ENCODE measurements at places on chromosomes 4 and X.
A peak's percentile ranks its signal among the peaks of the same experiment; 100 is the strongest.

DNA sequence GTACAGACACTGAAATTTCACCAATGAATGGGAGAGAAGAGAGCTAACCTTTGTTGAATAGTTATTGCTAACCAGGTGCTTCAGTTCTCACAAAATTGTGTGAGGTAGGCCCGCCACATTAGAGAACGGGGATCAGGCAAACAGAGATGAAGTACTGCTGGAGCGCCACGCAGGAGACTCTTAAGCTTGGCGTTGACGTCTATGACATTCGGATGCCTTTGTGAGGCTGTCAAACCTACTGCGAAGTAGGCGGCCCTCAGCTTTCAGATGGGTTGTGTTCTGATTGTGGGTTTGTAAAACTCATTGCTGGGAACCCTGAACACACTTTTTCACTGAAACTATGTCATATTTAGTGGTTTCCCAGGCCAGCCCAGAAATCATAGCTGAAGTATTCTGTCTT lies 173.6 kb downstream of the CBR4 start:
- DNase-seq: no peak

- DNase-seq: peak; percentile 60
Observed at GRCh38 chrX:102345916-102346315, 93.9 kb downstream of the NXF2B start.

DNA sequence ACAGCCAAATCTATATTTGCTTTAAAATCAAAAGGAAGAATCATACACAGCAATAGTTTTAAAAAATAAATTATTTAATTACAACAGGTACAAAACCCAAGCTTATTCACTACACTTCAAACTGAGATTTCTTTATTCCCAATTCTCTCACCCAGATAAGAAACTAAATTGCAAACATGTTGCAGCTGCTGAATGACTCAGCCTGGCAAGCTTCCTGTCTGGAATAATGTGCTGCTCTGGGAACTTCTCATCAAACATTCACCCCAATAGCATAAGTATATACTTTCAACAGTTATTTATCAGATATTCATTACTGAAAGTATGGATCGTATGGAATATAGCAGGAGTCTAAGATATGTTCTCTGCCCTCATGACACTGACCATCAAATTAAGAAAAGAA lies 43.0 kb upstream of the GABRA2 start:
- no peak for DNase-seq

DNA sequence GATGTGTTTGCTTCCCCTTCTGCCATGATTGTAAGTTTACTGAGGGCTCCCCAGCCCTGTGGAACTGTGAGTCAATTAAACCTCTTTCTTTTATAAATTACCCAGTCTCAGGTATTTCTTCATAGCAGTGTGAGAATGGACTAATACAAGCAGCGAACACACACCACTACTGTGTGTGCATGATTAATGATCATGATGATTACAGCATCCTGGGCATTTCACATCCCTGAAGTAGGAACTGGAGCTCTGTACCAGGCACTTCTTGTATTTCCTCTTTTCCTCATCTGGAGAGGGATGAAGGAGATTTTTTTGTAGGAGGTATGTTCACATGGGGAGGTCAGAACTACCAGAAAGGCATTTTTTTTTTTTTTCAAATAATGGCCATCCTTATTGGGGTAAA lies 60.8 kb downstream of the PPM1K start:
- no peak for DNase-seq

GRCh38 chrX:107716816-107717700 lies 58.5 kb downstream of the TSC22D3 start:
- peak; percentile 76 for DNase-seq

GRCh38 chr4:87093443-87094123 lies 126.8 kb downstream of the KLHL8 start:
- DNase-seq: peak; percentile 35

DNA sequence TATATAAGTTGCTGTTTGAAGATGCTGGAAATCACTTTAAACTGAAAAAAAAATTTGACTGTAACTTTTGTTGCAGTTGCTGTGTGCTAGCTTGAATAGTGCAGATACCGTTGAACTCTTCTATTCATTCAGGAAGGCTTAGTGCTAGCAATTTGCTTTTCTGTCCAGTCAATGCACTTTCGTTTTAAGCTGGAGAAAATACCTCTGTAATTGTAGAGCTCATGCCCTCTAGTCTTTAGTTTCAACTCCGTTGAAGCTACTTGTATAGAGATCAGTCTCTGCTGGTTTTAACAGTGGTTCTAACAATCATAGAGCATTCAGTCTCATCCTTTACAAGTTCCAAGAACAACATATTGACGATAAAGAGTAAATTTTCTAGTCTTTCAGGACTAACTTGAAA lies 49.0 kb upstream of the TRPC3 start:
- no peak for DNase-seq

DNA sequence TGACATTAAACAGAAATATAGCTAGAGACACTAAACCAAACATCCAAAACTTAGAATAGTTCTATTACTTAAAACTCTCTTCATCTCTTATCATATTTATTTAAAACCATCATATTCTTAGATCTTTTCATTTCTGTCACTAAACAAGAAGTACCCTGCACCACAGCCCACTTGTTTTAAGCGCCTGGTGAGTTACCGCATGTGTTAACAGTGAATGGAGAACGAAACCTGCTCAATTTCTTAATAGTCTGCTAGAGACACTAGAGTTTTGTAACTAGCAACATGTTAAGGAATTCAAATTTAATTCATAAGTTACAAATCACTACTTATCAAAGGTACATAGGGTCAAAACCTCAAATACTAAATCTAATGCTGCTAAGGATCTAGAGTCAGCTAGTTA lies 111.5 kb downstream of the FBXW7 start:
- DNase-seq: no peak

DNA sequence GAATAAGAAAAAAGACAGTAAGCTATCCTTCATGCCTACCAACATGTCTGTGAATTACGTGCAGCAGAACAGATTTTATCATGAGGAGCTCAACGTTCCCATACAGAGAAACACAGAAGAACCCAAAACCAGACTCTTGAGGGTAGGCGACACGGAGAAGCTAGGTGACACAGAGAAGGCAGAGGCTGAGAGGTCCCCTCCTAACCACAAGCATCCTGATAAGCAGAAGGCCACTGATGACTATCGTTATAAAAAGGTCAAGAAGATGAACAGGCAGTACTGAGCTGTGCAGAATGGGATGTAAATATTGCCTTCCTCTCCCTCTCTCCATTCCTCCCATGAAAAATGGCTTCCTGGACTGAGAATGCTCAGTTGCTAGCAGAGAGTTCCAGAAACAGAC lies 350.2 kb upstream of the BOD1L1 start:
- DNase-seq: no peak

- no peak for DNase-seq
Observed at GRCh38 chr4:17276776-17277175, 235.1 kb downstream of the QDPR start.

DNA sequence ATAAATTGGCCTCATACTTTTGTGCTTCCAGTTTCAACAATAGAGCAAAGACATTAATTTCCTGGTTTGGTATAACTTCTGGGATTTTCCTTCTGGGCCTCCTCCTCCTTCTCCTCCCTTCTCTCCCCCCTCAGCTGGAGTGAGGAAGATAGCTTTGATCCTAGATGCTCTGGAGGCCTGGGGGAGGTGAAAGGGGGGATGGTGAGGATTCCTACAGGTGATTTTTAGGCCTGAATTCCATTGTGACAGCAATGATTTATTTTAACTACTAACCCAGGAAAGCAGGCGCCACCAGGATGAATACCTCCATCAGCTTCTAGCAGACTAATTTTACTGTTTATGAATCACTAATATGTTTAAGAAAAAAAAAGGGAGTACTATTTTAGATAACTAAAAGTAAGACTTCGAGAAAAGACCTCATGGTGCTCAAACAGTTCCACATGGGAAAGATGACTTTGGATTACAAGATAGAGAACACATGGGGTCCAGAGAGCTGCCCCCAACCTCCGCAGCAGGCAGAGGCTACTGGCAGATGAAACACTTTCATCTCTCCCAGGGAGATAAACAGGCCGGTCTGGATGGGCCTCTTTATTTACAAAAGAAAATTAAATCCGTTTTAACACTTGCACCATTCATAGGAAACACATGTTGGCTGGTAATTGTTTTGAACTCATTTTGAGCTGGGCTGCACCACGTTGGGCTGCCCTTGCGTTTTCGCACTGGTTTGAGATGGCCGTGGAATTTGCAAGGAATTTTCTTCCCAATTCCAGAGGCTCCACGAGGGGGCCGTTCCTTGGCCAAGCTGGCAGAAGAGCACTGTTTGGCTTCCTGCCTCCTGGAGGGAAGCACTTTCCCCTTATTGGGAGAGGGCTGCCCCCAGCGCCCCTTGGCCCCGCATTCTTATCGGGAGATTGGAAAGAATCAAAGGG lies 125.1 kb upstream of the STX18 start:
- DNase-seq: no peak

- no peak for DNase-seq
Observed at GRCh38 chr4:12411072-12411471, 982.4 kb upstream of the HS3ST1 start.

GRCh38 chr4:129821963-129822362 lies 726.0 kb downstream of the C4orf33 start:
- no peak for DNase-seq

- DNase-seq: no peak
Observed at GRCh38 chr4:30620711-30621110, 99.5 kb upstream of the PCDH7 start.

DNA sequence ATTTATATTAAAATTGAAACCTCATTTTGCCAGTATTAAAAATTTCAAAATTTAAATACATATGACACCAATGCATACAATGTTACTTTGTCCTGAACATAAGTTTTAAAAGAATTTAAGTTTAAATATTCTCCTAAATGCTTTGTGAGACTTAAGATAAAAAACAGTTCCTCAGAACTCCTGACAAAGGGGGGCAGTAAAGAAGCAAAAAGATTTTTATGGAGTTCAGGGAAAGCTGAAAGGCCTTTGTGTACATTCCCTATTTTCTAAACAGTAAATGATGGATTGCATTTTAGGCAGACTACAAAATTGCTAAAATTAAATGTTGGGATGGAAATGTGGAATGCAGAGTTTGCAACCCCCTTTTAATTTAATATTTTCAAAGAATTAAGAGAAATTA lies 81.7 kb downstream of the SNCA start:
- no peak for DNase-seq

GRCh38 chr4:98508829-98509598 lies 149.4 kb downstream of the TSPAN5 start:
- DNase-seq: no peak

- DNase-seq: no peak
Observed at GRCh38 chr4:55636656-55636999, 530 bp upstream of the NMU start.

DNA sequence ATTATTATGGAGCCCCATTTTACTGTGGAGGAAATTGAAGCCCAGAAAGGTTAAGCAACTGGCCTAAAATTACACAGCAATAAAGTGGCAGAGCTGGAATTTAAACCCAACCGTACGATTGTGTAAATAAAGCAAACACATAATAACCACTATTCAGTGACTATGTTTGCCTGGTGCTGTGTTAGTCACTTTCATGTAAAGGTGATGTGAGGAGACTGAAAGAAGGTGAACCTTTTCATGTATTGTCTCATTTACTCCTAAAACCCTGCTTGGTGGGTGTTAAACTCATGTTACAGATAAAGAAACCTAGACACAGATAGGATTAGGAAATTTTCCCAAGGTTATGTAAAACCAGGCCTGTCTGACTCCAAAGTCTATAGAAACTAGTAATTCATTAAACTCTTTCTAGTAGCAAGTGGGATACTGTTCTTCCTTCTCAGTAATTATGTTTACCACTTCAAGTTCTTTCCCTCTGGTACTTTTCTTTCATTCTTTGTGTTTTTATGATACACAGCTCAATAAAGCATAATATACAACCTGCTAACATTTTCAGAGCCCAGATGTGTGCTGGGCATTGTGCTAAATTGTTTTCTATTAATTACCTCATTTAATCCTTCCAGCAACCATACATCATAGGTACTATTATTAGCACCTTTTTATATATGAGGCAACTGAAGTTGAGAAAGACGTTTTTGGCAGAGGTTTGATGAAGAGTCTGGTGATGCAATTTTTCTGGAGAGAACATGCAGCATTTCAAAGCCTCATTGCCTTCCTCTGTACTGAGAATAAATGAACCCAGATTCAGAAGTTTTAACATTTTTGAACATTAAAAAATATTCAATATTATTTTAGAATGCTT lies 202.7 kb downstream of the SPRY1 start:
- DNase-seq: no peak

- DNase-seq: no peak
Observed at GRCh38 chrX:45711231-45711630, 510.6 kb upstream of the DIPK2B start.

GRCh38 chr4:173436149-173436579 lies 37.2 kb upstream of the SCRG1 start:
- DNase-seq: no peak

DNA sequence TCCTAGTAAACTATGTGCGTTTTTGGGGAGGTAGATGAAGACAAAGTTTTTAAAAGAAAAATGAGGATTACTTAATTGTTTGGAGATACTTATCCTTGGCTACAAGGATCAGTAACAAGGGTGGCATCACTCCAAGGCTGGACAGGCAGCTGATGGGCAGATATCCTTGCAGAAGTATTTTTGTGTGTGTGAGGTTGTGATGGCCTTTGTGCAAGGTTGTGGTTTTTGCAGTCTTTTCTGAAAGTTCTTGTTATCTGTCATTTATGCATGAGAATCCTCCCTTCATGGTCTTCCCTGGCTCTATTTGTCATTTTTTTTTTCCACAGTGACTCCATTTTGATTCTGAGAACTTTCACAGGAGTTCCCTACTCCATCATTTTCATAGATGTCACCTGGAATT lies 96.0 kb upstream of the C1GALT1C1 start:
- DNase-seq: no peak

- DNase-seq: no peak
Observed at GRCh38 chr4:36386691-36387090, 105.3 kb downstream of the DTHD1 start.

DNA sequence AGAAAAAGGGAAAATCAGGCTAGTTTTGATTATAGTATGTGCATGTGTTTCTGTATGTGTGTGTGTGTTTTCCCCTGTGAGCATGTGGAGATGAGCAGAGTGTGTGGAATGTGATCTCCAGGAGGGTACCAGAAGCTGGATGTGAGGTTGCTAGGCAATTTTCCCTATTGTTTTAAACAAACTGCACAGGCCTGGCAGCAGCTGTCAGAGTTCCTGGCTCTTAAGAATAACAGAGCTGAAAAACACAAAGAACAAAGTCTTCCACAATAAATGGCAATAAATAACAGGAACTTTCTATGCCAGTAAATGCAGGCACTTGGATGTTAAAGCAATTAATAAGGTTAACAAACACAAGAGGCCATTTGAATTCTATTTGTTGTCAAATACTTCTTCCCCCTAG lies 344.6 kb upstream of the CTSO start:
- DNase-seq: no peak

DNA sequence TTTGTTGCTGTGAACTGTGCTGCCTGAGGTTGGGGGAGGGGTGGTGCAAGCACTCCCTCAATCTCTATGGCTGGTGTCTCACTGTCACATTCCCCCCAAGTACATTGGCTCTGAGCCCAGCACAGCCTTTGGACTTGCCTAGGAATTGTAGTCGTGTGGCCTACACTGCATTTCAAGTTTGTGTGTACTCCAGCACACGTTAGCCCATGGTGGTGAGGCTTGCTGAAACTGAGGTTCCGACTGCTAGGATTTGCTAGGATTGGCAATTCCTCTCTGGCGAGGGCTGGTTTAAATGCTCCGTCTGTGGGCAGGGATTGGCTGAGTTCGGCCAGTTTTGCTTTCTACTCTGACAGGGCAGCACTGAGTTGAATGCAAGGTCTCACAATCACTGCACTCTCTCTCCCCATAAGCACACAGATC lies 121.7 kb upstream of the CXXC4 start:
- DNase-seq: no peak

- no peak for DNase-seq
Observed at GRCh38 chr4:164381859-164382258, 372.1 kb upstream of the SMIM31 start.
